Adrenal gland (tissue), 19 donors: ENCODE measurements at places on chromosomes 11 and 22. TPM values are rescaled to one million over a fixed set of nuclear protein-coding genes. Genes with fewer than 3 reads are reported as not detected.

The CYP2D6 gene
- 0.45 TPM for total RNA-seq

The ANO9 gene
- total RNA-seq = not detected

The MFNG gene
- total RNA-seq = 17.4 TPM

DNA sequence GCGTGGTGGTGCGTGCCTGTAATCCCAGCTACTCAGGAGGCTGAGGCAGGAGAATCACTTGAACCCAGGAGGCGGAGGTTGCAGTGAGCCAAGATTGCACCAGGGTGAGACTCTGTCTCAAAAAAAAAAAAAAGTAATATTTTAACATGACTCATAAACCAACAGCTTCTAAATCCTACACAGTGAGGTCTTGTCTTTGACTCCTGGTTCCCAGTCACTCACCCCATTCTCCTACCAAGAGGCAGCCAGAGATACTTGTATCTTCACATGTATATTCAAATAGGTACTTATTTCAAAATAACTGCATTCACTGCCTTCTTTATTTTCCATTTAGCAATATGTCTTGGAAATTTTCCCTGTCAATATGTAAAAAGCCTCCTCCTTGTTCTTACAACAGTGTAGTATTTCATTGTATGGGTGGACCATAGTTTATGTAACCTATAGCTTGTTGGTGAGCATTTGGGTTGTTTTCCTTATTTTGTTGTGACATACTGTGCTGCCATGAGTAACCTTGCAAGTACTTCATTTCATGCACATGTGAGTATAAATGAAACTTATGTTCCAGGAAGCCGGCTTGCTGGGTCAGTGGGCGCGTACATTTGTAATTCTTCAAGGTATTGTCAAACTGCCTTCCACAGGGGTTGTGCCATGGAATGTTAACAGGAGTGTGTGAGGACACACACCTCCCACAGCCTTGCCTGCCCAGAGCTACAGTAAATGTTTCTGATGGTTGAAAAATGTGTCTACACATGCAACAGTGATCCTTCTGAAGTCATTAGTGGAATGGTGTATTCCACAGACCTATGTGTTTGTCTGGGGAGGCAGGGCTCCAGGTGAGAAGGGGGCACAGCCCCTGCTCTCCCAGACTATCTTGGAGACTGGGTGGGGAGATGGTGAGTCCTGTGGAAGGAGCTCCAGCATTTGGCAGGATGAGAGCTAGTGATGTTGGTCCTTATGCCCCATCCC, 47.9 kb downstream of the OSBP2 start:
- H3K4me3 ChIP-seq = no peak overlapping the region
- no peaks in the 10 kb centered on the region for H3K27me3 ChIP-seq
- no peaks in the 10 kb centered on the region for H3K4me1 ChIP-seq
- H3K36me3 ChIP-seq = no peaks in the 10 kb centered on the region
- no peak for DNase-seq

DNA sequence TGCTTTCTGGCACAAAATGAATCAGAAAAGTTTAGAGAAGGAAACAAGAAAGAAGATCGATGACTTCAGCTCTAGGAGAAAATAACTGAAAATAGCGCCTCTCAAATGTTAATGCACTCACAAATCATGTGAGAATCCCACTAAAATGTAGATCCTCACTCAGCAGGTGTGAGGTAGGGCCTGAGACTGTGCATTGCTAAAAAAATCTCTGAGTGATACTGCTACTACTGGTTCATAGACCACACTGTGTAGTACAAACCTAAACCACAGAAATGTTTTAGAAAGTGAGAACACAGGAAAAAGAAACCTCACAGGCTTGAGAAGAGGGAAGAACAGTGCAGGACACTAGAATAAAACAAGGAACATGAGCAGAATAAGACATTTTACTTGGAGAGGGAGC, 2.0 kb downstream of the OR8D4 start:
- no peaks in the 10 kb centered on the region for H3K27me3 ChIP-seq
- H3K36me3 ChIP-seq = no peaks in the 10 kb centered on the region
- H3K27ac ChIP-seq = no peak overlapping the region
- H3K4me3 ChIP-seq = no peak overlapping the region
- H3K4me1 ChIP-seq = no peaks in the 10 kb centered on the region

DNA sequence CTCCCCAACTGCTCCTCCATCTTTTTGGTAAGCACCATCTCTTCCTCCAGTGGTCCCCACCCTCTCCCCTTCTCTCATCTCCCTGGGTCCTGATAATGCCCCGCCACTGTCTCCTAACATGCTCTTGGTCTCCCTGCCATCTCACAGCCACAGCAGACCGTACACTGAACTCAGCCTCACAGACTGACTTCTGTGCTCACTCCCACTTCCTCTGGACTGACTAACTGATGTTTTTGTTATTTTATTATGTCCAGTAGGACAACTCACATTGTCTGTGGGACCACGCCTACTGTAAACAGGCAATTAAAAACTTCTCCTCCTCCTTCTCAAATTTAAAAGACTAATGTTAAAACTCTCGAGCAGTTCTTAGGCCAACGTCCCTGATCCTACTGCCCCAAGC, 2.6 kb upstream of the GNAZ start:
- peaks cover 9% of the 10 kb centered on the region for H3K4me1 ChIP-seq
- H3K4me3 ChIP-seq = no peak overlapping the region
- H3K27ac ChIP-seq = no peak overlapping the region
- no peaks in the 10 kb centered on the region for H3K36me3 ChIP-seq

DNA sequence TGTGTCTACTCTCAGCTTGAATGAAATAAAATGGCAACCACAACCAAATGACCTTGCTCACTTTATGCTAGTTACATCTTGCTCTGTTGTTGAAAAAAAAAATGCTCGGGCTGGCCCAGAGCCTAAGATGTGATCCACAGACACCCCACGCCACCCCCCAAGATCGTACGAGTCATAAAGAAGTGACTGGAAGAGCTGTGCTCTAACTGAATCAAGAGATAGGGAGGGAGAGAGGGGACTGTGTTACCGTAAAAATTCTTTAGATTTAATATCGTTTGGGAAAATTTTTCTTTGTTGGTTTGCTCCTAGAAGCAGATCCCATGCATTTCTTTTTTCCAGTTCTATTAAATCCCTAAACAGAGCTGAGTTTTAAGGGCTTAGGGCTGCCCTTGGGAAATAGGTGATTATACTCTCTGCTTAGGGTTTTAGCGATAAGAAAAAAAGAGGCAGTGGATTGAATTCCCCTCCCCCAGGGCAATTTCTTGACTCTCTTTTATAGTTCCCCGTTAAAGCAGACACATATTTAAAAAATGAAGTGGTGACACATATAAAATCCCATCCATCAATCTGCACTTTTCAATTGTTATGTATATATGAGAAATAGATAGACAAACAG, 14.5 kb downstream of the MAML2 start:
- no peaks in the 10 kb centered on the region for H3K36me3 ChIP-seq
- H3K4me1 ChIP-seq = peaks cover 33% of the 10 kb centered on the region
- no peak overlapping the region for H3K27ac ChIP-seq
- H3K4me3 ChIP-seq = no peak overlapping the region
- no peak for DNase-seq

- H3K27ac ChIP-seq = no peak overlapping the region
- no peaks in the 10 kb centered on the region for H3K4me1 ChIP-seq
- no peak overlapping the region for H3K4me3 ChIP-seq
- no peaks in the 10 kb centered on the region for H3K27me3 ChIP-seq
- no peaks in the 10 kb centered on the region for H3K36me3 ChIP-seq
- DNase-seq = no peak
Measured at GRCh38 chr11:5938603-5938965, 3.5 kb upstream of the OR56A3 start.

GRCh38 chr11:74577624-74578396, 14.6 kb upstream of the POLD3 start:
- H3K27ac ChIP-seq = no peak overlapping the region
- H3K4me1 ChIP-seq = no peaks in the 10 kb centered on the region
- DNase-seq = no peak
- H3K4me3 ChIP-seq = no peak overlapping the region
- H3K27me3 ChIP-seq = no peaks in the 10 kb centered on the region

DNA sequence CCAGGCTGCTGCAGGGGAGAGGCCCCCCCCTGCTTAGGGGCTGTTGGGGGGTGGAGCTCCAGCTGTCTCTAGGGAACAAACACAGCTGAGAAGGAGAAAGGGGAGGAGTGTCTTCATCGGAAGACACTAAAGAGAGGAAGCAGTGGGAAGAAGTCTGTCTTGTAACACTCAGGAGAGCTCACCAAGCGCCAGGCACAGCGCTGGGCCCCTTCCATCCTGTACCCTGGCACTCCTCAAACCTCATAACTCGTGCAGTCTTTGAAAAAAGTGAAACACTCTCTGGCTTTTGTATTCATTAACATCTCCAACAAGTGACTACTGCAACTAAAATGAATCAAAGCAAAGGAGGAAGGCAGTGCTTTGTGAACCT, 67.4 kb upstream of the PRDM11 start:
- H3K27ac ChIP-seq = no peak overlapping the region
- no peak for DNase-seq
- no peaks in the 10 kb centered on the region for H3K4me1 ChIP-seq
